ENCODE measurements at places on chromosomes 1 and 21.

- DNase-seq, result no peak
Observed at GRCh38 chr1:212677136-212677535, 22.5 kb downstream of the BATF3 start.

- DNase-seq, result peak; percentile 62
Observed at GRCh38 chr1:205493241-205494085, 11.0 kb upstream of the CDK18 start.

GRCh38 chr1:76371941-76372340 is 297.4 kb downstream of the ST6GALNAC3 start:
- no peak for DNase-seq

GRCh38 chr1:19139711-19140110 is 70.4 kb downstream of the UBR4 start:
- DNase-seq, result no peak

DNA sequence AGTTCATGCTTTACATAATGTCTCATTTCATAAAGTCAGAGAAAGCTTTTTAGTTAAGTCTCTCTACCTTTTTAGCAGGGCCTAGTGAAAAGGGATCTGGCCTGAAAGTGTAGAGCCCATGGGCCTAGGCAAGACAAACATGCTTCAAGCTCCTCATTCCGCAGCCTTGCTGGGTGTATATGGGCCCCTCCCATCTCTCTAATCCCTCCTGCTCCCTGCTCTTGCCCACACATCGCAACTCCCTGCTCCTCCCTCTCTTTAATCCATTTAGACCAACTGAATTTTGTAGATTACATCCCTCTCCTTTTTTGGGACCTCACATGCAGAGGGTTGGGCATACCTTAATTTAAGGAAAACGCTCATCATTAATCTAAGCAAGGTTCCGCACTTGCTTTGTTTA is 42.3 kb upstream of the CCDC190 start:
- DNase-seq, result no peak

- no peak for DNase-seq
Observed at GRCh38 chr1:199978408-199978940, 49.0 kb upstream of the NR5A2 start.

- DNase-seq, result no peak
Observed at GRCh38 chr21:37528150-37528937, 161.8 kb downstream of the DYRK1A start.

DNA sequence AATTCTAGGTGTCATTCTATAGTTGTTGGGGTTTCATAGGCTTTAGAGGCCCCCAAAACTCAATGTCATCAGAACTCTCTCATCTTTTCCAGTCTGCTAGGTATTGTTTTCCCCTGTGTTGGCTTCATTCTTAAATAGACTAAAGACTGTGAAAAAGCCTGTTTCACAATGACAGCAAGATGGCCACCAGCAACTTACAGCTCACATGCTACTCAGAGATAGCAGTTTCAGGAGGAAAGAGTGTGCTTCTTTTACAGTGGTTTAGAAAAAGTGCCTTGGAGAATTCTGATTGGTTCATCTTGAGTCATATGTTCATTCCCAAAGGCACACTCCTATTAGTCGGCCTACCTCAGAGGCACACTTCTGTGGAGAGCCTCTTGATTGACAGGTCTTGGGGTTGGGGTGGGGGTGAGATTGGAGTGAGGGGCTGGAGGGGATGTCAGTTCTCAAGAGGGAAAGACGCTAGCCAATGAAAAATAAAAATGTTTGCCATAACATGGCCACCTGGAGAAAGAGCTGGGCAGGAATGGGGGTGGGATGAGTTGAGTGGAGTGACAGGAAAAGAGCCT is 8.5 kb downstream of the IL23R start:
- no peak for DNase-seq

- no peak for DNase-seq
Observed at GRCh38 chr1:55694310-55694801, 479.2 kb upstream of the USP24 start.

GRCh38 chr1:110100335-110100734 is 11.9 kb upstream of the UBL4B start:
- DNase-seq, result no peak

DNA sequence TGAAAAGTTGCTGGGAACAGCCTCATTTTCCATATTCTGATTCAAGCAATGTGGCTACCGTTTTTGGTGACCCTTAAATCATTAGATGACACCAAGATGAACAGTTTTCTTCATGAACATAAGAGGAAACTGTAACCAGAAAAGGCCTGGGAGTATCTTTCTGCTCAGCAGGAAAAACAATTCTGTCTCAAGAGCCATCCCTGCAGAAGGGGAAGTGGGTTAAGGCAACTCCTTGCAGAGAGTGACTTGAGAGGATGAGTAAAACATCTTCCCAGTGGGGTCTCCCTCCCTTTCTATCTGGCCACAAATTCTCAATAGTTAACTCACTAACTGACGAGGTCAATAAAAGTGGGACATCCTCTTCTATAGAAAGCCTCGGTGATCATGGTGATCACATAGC is 187.6 kb upstream of the NRIP1 start:
- no peak for DNase-seq

DNA sequence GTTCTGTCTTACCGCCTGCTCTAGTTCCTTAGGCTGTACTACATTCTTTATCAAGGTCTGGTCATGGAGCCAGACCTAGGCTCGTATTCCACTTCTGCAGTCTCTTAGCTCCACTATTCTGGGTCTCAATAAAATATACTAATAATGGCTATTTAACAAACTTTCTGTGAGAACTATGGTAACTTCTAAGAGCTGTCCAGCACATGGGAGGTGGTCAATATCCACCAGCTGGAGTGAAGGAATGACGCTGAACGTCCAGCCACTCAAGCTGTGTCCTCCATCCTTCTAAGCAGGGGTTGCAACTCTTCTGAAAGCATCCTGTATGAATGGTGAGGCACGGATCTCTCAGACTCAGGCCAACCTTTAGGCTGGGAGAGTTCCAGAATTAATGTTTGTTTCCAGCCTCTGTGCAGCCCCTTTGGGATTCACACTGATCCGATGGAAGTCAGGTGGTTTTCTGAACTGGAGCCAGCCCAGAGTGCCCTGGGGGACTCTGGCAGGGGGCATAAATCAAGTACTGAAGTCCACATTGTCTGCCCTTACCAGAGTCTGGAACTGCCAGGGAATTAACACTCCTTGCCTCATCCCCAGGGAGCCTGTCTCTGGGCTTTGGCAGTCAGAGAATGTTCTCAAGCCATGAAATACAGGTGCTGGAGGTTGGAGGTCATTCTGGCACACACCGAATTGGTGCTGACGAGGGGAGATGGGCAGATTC is 57.4 kb downstream of the BRINP2 start:
- no peak for DNase-seq

DNA sequence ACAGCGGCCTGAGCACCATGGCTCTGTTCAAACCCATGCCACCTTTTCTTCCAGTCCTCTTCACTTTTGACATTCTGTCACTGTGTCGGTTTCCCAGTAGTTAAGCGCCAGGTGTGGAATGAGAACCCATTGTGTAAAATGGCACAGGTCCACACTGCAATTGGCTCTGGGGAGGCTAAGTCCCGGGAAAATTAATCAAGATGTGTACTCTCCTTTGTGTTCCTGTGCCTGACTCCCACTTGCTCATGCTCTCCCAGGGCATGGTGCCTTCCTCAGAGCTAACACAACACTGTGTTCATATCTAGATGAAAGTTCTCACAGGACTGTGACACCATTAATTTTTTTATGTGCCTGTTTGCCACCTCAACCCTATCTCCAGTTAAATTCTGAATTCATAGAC is 59.0 kb upstream of the BTG3 start:
- no peak for DNase-seq

GRCh38 chr1:202117898-202118371 is 4.8 kb upstream of the GPR37L1 start:
- no peak for DNase-seq
